ENCODE measurements at places on chromosomes 7 and 10.

DNA sequence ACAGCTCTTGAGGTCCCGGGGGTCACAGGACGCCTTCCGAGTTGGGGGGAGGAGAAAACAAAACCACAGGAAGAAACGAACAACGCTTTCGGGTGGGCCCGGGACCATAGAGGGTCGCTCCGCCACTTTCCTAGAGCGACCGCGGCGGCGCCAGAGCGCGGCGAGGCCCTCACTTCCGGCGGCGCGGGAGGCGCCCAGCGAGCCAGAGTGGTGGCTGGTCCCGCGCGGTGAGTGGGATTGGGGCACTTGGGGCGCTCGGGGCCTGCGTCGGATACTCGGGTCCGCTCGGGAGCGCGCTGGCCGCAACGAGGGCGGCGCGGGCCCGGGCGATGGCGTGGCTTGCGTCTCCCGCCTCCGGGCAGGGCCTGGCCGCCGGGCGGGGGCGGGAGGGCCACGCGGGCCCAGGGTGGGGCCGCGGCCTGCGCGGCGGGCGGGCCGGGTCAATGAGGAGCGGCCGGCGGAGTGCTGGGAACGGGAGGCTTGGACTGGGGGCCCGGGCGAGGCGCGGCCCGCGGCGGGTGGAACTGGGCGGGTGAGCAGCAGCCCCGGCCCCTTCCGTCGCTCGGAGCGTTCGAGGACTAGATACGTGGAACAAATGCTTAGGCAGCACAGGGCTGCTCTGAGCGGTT is at the start of gene ZNF22:
ZNF22 (plus strand) TSS at position 172 of the 629 bp plus-strand sequence. CDS start 2,446 bp downstream, outside the sequence.
- DNase-seq: peak; percentile 54

- no peak for DNase-seq
Measured at GRCh38 chr10:96440361-96441292, 73.1 kb downstream of the TLL2 start.

DNA sequence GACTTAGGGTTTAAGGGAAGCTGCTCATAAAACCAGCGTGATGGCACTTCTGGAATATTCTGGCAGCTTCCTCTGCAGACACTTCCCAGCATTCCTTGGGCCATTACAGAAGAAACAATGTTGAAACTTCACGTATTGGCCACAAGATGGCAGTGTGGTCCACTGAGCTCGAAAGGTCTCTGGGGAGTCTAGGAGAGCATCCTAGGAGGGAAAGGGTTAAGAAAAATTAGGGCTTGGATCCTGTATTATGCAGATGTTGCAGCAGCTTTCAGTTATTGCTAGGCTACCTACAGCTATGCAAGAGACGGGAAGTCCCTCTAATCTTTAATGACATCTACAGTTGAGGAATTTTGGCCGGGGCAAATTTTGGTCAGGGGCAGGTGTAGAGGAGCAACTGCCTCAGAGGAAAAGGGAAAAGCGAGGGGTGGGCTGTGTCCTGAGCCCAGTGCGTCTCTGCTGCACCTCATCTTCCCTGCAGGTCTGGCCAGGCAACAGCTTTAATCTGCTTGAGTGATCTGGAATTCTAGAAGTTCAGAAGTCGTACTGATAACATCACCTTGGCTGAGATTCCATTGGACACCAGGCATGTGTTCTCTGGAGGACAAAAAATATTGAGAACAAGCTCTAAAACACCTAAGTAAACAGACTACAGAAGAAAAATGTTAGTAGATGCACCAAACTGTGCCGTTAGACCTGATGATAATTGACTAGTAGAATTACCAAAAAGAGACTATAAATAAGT is 220.8 kb upstream of the PRSS58 start:
- no peak for DNase-seq

DNA sequence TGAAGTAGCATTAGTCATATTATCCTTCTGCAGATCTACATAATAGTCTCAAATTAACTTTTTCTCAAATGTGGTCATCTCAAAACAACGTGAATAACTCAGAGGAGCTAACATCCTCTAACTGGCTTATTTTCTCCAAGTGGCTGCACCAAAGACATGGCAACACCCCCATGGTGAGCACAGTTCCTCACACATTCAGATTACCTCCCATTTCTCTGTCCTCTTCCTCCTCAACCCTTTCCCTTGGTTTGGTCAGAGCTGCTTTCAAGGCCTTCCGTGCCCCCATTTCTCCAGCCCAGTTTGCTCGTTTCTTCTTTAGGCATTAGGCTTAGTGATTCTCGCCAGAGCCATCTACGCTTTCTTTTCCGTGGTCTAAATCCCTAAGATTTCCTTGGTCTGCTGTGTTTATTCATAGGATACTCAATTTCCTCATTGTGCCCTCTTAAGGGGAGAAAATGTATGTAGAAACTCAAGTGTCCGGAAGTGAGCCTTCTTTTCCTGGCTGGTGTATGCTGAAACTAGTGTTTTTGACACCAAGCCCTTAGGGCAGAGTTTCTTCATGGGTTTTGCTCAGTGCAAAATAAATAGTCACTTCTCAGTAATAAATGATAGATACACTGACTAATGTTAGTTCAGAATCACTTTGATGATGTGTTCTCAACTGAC is 2.6 kb downstream of the MET start:
- no peak for DNase-seq

DNA sequence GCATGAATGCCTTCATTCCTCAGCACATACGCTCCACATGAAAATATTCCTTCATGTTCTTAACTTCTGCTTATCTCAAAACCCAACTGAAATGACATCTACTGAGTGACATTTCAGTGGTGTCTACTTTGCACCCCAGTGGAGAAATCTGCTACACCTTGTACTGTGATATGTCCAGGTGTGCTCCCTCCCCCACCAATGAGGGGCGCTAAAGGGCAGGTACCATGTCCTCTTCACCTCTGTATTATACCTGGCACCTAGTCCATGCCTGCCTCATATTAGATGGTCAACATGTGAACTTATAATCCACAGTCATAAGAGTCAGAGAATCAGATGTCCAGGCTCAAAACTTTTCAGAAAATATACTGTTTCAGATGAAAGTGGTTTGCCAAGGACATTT is 2.1 kb downstream of the PAXIP1 start:
- no peak for DNase-seq

GRCh38 chr10:114931072-114931679 is 6.8 kb upstream of the TRUB1 start:
- no peak for DNase-seq

DNA sequence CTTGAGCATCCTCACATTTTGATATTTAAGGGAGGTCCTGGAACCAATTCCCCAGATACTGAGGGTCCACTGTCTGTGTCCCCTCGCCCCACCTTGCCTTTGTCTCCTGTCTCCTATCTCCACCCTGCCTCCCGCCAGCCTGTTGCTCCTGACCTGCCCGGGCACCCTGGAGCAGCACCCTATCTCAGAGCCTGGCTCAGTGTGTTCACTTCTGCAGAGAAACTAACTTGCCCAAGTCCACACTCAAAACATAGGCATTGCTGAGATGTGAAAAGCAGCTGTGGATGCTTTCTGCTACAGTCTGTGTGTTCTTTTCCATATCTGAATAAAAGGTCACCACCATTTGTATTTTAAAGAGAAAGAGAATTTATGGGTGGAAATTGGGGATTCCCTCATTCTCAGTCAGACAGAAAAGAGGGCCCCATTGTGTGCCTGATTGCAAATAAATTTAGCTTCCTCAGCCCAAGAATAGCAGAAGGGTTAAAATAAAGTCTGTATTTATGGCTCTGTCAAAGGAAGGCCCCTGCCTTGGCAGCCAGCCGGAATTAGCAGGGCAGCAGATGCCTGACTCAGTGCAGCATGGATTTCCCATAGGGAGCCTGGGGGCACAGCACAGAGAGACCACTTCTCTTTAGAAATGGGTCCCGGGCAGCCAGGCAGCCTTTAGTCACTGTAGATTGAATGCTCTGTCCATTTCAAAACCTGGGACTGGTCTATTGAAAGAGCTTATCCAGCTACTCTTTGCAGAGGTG is 161.3 kb downstream of the EGFR start:
- no peak for DNase-seq

DNA sequence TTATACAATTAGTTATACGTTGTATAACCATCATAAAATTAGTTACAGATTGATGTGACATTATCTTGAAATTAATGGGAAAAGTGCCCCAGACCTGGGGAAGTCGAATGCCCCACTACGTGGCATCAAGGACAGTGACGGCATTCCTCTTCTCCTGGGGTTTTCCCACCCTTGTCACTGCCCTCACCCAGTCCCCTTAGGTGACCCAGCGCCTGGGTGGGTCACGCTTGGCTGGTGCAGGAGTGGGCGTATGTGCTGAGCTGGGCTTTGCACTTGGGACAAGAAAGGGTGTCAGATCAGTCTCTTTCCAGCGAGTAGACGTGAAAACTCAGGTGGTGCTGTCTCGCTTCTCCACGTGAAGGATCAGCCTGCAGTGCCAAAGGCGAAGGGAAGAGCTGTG is 7.6 kb downstream of the FOXK1 start:
- DNase-seq: no peak

DNA sequence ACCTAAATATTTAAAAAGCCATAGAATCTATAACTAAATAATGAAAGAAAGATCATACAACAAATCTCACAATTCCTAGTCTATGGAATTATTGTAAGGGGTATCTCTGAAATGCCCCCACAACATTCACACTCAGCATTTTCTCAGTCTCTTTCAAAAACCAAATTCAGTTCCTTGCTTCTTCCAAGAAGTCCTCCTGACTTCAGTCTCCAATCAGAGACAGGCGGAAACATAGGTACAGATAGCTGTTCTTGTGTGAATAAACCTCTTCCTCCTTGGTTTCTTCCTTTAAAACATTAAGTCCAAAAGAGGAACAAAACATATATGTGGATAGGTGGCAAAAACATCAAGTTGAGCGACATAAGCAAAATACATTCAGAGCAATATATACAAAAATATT is 13.9 kb upstream of the FBXW4 start:
- DNase-seq: no peak

- no peak for DNase-seq
Measured at GRCh38 chr10:3635211-3635671, 149.8 kb downstream of the KLF6 start.

DNA sequence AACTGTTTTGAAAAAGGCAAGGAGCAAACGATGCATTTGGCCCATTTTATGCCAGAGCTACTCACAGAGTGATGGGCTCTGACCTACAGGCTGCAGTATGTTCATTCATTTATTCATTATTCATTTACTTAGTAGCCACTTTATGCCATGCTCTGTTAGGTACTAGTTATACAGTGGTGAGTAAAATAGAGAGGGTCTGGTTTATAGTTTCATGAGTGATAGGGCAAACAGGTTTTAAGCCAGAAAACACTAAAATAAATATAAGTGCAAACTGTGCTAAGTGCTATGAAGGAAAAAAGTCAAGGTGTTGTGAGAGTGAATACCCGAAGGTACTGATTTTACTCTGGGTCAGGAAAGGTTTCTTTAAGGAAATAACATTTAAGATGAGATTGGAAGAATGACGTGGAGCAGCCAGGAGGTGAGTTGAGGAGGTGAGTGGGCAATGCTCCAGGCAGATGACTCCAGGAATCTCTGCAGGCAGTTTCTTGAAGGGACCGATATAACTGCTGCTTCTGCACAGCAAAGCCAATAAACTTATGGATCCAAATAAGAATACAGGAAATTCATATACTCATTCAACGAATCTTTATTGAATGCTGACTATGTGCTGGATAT is 56.9 kb upstream of the FAM133B start:
- no peak for DNase-seq

- DNase-seq: no peak
Measured at GRCh38 chr10:1253523-1254353, 197.6 kb downstream of the WDR37 start.

GRCh38 chr10:112963835-112964234 is 13.8 kb downstream of the TCF7L2 start:
- DNase-seq: no peak

- no peak for DNase-seq
Measured at GRCh38 chr7:85682833-85683620, 496.2 kb upstream of the SEMA3D start.

DNA sequence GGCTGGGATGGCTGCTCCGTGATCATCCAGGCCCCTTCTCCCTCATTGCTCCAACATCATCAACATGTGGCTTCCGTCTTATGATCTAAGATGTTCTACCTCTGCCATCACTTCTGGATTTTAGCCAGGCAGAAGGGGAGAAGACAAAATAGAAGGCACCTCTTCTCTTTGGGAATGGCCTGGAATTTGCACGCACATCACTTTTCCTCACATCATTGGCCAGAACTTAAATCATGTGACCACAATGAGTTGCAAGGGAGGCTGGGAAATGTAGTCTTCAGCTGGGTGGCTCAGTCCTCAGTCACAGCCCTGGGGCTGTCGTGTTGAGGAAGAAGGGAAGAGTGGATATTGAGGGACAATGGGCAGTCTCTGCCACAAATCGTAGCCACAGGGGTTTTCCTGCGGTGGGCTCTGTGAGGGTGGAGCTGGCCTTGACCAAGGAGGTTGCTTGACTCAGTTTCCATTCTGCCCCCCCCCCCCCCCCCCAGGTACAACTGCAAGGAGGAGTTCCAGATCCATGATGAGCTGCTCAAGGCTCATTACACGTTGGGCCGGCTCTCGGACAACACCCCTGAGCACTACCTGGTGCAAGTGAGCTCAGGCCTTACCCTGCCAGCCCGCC is 50.3 kb downstream of the PALD1 start:
- no peak for DNase-seq

DNA sequence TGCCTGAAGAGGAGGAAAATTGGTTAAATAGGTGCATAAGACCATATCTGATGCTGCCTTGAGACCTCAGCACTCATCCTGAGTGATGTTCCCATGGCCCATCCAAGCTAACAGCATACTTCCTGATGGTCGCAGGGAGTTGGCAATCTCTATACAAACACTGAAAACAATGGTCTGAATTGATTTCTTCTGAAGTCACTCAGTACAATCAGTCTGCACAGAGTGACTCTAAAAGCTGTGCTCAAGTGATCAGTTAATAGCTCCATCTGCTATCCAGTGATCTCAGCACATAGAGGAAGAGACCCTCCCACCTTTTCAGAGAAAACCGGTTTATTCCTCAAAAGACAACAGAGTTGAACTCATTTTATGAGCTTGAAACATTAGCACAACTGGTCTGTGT is 3.9 kb downstream of the PPP1R17 start:
- DNase-seq: no peak

DNA sequence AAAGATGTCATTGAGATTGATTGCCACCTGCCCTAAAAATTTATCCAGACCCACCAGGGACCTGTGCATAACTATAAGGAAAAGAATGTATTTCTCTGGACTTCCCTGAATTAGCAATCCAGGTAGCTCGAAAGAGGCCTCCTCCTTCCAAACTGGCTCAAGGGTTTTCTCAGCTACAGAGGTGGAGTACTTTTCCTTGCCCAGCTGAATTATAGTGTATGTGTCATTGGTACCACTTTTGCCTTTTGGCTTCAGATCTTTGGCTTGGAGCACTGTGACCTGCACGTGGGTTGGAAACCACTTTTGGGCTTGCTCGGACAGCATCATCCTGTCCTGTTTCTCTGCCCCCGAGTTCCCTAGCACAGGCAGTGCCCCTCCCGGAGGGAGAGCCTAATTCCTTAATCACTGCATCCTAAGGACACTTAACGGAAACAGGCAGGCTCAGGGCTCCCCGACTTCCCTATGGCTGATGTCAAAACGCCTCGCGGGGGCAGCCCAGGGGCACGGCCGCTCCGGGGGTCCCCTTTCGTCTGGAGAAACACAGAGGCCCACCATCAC is 825 bp downstream of the RAB11FIP2 start:
- peak; percentile 4 for DNase-seq

GRCh38 chr10:1410032-1410431 is 327.3 kb downstream of the ADARB2 start:
- no peak for DNase-seq

- peak; percentile 11 for DNase-seq
Measured at GRCh38 chr10:74419958-74420375, 268.9 kb downstream of the ADK start.

GRCh38 chr7:141333459-141333858 is 217.8 kb upstream of the AGK start:
- no peak for DNase-seq

Measured in activated T-cell treated with anti-CD3 and anti-CD28 coated beads for 1 hour (primary cell).